HT-29 (cell line): ENCODE measurements at places on chromosomes 2 and 18.

DNA sequence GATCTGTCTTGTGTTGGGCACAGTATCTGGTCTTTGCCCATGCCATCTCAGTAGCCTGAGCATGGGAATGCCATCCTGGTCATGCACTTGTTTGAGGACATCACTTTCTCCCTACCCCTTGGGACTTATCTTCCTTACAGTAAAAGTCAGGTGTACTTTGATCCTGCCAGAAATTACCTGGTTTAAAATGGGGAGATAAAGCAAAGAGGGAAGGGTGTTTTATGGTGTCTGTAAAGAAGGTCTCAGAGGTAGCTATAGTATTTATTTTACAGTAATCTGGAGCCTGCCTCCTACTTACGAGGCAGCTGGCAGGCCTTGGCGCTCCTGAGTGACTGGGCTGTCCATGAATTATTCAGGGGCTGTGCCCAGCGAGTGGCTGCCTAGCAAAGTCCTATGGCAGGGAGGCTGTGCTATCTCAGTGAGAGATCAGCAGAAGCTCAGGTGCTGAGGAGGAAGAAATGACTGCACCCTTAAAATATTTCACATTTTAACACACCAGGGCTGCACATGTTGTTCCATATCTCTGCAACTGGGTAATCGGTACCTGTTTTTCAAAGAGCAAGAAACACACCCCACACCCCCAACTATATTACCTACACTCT lies 93.9 kb downstream of the SPTBN1 start:
- DNase-seq = peak; percentile 74

- DNase-seq = no peak
These were observed 17.4 kb upstream of the NEMP2 start for GRCh38 chr2:190551928-190552327.

DNA sequence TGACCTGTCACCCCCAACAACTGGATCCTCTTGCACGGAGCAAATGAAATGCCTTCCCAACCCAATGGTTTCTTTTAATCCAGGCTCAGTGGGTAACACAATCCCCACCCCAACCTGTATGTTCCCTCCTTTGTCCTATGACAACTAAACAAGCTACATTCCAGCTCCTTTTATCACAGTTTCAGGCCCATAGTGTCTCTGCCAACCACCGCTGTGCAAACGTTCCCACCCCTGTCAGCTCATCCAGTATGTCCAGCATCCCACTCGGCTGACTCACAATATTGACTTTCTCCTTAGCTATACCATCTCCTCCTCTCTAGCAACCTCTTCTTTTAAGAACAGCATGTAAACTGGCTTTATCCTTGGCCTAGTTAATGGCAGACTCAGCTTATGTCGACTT lies 117.9 kb upstream of the PPP1CB start:
- DNase-seq = peak; percentile 85

- DNase-seq = no peak
These were observed 313.8 kb downstream of the MTX2 start for GRCh38 chr2:176582990-176583481.

DNA sequence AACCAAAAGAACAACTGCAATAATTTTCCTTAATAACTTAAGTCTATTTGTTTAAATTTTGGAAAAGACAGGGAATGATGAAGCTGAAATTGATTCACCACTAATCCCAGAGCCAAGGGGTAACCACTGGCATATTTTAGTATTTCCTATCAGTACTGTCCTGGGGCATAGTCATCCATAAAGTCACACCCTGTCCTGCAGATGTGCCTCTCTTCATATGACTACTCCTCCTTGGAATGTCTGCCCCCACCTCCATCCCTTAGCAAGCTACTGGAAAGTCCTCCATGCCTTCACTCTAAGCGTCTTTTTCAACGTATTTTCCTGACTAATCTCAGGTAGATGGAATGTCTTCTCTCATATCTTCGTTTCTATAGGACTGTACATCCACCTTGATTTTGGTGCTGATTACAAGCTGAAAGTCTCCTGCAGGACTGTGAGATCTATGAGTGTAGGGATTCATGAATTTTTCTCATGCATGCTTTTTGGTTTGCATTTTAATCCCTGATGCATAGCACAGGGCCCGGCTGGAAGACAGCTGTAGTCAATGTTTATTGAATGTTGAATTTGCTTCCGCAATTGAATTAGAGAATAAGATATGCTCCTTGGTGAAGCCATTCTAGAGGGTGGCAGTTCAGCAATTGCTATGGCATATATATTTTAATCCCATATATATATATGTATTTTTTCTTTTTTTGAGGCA lies 85.6 kb downstream of the MOGAT1 start:
- DNase-seq = no peak

- DNase-seq = no peak
These were observed 979.4 kb downstream of the TSN start for GRCh38 chr2:122734766-122735424.

GRCh38 chr18:71287268-71287667 lies 998.4 kb downstream of the SOCS6 start:
- DNase-seq = no peak

DNA sequence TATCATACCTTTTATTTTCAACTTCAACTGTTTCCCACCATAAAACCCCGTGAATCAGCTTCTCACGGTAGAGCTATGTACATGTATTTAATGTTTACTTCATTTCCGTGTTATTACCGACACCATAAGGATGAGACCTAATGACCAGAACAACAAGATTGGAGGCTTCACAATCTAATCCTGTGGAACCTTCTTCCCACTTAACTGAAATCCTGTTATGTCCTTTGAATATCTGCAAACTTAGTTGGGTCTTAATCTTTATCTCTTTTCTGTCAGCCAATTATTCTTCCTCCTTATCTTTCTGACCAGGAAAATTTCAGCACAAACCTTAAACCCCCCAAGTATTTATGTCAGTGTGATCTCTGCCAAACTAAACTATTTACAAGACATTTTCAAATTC lies 214.4 kb downstream of the TMX3 start:
- DNase-seq = no peak

DNA sequence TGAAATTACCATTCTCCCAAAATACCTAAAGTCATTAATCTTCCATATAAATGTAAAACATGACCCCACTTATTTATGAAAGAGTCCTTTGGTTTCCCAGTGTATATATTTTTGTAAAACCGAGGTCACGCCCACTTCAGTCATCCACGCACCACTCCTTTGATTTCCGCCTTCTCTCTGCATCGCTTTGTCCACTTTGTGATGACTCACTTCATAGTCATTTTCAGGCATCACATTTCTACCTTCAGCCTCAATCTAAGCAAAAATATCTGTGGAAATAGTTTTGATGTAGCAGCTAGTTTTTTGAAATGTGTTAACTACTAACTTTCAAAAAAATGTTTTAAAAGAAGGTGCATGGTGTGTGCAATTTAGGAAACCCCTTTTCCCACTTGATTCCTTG lies 793.5 kb upstream of the SOX11 start:
- peak; percentile 19 for DNase-seq
